ENCODE measurements at places on chromosomes 1 and 21.

DNA sequence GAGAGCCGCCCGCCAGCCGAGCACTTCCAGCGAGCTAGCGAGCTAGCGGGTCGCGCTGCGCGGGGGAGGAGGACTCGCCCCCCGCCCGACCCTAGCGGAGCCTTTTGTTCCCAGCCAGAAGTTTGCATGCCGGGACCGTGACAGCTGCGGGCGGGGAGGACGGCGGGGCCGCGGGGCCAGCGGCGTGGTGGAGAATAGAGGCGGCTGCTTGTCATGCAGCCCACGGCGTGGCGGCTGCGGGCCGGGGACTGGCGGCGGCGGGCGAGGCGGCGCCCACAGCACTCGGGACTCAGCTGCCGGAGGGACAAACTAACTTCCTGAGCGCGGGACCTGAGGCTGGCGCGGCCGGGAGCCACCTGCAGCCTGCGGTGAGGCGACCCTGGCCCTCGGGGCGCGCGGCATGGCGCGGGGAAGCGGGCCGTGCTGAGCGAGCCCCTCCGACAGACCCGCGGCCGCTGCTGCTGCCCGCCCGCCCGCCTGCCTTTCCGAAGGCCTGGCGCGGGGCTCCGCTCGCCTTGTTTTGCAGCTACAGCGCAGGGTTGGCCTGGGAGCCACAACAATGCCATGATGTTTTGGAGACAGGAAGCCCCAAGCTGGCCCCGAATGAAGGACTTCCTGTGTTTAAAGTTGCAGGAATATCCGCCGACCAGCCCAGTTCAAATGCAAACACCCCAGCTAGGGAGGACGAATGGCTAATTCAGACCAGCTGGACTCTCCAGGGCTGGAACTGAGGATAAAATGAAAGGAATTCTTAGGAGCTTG lies 82.2 kb upstream of the BMP8A start:
- no peak for DNase-seq

GRCh38 chr1:224528900-224529299 lies 87.2 kb upstream of the CNIH3 start:
- no peak for DNase-seq

GRCh38 chr21:41431788-41432548 lies 5.9 kb downstream of the MX1 start:
- no peak for DNase-seq

DNA sequence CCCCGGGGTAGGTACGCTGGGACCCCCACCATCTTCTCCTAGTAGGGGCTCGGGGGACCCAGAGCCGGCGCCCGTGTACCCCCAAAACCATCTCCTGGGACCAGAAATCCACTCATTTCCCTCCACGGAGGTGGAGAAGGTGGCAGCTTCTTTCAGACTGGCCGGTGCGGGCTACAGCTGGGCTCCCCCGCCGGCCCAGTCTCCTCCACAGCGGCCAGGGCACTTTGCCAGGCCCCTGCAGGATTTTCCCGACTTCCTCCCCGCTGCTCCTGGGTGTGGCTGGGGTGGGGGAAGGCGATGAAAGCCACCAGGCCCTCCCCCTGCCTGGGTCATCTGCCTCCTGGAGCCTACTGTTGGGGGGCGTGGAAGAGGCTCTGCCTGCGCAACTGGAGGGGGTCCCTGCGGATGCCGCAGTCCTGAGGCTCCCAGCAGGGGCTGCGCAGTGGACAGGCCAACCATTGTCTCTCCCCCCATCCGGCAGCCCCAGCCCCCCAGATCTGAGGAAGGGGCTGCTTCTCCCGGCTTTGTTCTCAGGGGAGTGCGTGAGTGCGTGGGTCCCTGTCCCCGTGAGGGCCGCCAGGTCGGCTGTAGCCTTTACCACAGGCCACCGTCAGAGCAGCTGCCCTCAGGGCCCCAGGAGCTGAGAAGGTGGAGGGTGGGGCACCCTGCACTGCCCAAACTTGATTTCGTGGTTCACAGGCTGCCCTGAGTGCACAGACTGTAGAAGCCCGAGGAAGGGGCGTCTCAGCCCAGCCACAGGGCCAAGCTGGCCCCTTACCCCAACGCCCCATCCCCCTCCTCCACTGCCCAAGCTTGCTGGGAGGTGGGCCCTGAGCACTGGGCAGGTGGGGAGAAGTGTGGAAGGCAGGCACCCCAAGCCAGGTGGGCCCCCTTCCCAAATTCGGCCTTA lies 1.3 kb downstream of the AGRN start:
- no peak for DNase-seq

DNA sequence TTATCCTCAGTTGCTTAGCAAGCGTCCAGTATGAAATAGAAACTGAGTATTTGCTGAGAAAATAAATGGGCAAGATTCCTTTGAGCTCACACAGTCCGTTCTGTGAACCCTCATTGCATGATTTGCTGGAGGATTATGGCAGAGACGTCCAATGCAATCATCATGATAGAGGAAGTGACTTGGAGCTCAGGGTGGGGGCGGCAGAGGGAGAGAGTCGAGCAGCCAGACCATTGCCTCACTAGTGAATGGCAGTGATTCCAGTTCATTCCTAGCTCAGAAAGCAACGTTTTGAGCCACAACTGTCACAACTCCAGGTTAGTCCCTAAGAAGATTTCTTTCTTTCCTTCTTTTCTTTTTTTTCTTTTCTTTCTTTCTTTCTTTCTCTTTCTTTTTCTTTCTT lies 27.5 kb upstream of the COL9A2 start:
- no peak for DNase-seq

- no peak for DNase-seq
These were observed 43.3 kb downstream of the ZBTB17 start for GRCh38 chr1:15932612-15933011.

DNA sequence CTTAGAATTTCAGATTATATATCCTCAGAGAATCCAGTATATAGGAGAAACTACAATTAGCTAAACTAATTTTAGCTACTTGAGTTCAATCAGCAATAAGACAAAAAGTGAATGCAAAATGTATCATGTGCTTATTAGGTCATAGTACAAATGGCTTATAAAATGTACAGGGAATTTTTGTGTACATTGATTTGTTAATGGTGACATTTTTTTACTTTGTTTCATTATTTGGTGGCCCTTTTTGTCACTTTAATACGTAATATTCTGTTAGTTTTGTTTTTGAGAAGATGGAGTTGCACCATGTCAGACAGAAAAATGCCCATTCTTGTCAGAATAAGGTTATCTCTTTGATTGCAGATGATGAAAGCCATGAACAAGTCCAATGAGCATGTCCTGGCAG lies 33.6 kb downstream of the CC2D1B start:
- DNase-seq, result no peak

GRCh38 chr1:155009221-155009711 lies 6.7 kb downstream of the ZBTB7B start:
- no peak for DNase-seq

- no peak for DNase-seq
These were observed 40.4 kb downstream of the TENT5C start for GRCh38 chr1:117646007-117646811.

DNA sequence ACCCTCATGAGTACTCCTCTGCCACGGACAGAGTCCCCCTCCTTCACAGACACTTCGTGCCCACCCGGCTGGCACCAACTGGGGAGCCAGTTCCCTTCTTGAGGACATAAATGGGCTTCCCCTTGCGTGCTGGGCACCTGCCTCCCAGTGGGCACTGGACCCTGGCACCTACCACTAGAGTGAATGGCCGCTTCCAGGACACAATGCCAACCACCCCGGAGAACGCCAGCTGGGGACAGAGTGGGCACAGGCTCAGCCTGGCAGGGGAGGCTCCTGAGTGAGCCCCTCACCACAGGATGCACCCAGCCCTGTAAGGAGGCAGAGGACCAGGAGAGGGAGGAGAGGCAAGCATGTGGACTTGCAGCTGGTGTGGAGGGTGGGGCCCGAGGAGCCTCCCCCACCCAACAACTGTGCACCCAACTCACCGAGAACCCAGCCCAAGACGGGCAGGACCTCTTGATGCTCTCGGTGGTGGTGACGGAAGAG lies 1.0 kb downstream of the ENTREP3 start:
- no peak for DNase-seq

- DNase-seq, result no peak
These were observed 70.4 kb upstream of the TIAM1 start for GRCh38 chr21:31414263-31415000.

DNA sequence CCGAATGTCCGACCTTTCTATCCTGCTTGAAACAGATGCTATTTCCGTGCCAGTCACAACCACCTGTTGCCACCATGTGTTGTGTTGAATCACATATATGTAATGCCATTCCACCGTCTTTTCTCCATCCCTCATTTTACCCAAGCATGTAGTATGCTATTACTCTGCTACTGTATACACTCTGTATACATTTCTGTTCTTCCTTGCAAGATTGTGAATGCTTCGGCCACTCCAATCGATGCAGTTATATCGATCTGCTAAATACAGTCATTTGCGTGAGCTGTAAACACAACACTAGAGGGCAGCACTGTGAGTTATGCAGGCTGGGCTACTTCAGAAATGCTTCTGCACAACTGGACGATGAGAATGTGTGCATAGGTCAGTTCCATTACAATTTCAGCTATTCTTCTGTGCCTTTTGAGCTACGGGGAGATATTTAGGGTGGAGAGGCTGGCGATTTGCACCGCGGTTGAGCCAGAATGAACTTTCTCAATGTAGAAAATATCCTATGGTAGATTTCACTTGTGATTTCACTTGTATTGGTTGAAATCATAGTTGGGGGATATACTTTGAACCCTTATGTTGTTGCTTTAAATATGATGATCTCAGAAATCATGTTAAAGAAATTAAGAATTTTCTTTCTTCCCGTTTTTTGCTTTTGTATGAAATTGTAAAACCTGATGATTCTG lies 289.8 kb downstream of the NTNG1 start:
- DNase-seq, result no peak

- DNase-seq, result no peak
These were observed 752.1 kb downstream of the NCAM2 start for GRCh38 chr21:21750124-21750825.

DNA sequence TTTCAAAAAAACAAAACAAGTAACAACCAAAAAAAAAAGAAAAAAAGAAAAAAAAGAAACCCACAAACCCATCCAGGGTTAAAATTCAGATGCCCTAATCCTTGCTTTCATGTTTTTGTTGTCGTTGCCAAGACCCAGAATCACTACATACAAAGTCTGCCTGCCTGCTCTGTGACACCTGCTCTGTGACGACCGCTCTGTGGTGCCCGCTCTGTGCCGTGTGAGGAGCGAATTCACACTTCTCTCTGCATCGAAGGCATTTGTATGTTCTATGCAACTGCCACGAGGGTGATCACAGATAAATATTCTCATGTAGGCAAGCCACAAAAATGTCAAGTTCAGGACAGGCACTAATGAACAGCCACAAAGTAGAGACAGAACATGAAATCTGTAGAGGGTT lies 178.6 kb downstream of the SLC45A1 start:
- DNase-seq, result no peak
